ENCODE measurements at places on chromosomes 16 and 17. TPM values are rescaled to one million over a fixed set of nuclear protein-coding genes. Genes with fewer than 3 reads are reported as not detected.

- H3K4me3 ChIP-seq = peak within 1 kb of the TSS; percentile 47
- H3K27ac ChIP-seq = no peak within 1 kb of the TSS
Measured at GRCh38 chr17:43832976-43833829, at the start of gene MPP3. MPP3 (minus strand) TSS chr17:43833146; CDS start chr17:43831906, 1,240 bp downstream.

DNA sequence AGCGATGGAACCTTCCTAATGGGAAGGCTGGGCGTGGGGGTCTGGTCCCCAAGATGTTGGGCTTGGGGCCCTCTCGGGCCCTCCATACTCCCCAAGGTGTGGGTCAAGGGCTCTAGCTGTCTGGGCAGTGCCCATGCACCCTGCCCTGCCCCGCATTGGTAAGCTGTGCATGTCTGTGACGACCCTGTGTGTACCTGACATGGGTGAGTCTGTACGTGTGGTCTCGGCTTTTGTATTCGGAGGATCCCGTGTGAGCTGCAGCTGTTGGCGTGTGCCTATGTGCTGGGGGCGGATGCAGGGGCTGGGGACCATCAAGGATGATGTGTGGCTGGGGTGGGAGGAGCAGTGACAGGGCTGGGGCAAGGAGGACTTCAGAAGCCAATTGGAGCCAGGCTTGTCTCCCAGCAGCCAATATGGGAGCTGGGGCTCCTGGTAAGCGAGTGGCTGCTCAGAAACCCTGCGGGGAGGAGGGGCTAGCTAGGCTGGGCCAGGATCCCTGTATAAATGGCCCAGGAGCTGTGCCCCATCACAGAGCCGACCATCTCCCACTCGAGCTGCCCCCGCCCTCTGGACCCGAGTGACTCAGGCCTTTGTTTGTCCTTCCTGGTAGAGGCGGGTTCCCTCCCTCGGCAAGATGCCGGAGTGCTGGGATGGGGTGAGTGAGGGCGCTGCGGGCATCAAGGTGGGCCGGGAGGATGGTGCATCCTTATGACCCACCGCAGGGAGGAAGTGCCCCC lies at the start of gene NDRG4:
NDRG4 (plus strand) TSS at position 529 of the 737 bp plus-strand sequence; CDS start at position 635, 106 bp downstream.
- no peaks in the 10 kb centered on the region for H3K4me1 ChIP-seq
- DNase-seq = no peak
- peak within 1 kb of the TSS; percentile 46 for H3K4me3 ChIP-seq
- peaks cover 72% of the 10 kb centered on the region for H3K27me3 ChIP-seq
- no peaks in the 10 kb centered on the region for H3K36me3 ChIP-seq
- H3K27ac ChIP-seq = no peak within 1 kb of the TSS

DNA sequence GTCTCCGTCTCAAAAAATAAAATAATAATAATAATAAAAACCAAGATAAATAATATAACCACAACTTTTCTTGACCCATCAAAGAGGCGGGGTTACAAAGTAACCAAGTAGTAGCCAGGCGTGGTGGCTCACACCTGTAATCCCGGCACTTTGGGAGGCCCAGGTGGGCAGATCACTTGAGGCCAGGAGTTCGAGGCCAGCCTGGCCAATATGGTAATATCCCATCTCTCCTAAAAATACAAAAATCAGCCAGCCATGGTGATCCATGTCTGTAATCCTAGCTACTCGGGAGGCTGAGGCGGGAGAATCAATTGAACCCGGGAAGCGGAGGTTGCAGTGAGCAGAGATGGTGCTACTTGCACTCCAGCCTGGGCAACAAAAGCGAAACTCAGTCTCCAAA lies 45.3 kb downstream of the ADCY9 start:
- no peak overlapping the region for H3K27ac ChIP-seq
- no peak for DNase-seq
- no peaks in the 10 kb centered on the region for H3K36me3 ChIP-seq
- H3K4me1 ChIP-seq = no peaks in the 10 kb centered on the region
- no peak overlapping the region for H3K4me3 ChIP-seq

DNA sequence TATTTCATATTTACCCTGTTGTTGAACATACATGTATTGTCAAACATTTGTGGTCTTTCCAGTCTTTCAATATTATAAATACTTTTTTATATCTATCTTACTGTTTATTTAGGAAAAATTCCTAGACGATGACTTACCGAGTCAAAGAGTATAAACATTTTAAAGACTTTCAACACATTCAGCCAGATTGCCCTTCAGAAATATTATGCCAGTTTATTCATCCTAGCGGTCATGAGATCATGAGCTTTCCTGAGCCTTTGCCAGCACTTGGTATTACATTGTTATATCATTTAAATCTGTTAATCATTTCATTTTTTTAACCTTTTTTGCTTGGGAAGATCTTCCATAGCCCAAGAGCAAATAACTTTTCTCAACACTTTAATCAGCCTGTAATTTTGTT lies 197.4 kb downstream of the SPECC1 start:
- no peak for DNase-seq
- no peaks in the 10 kb centered on the region for H3K27me3 ChIP-seq
- no peak overlapping the region for H3K4me3 ChIP-seq
- no peaks in the 10 kb centered on the region for H3K36me3 ChIP-seq
- H3K27ac ChIP-seq = no peak overlapping the region

DNA sequence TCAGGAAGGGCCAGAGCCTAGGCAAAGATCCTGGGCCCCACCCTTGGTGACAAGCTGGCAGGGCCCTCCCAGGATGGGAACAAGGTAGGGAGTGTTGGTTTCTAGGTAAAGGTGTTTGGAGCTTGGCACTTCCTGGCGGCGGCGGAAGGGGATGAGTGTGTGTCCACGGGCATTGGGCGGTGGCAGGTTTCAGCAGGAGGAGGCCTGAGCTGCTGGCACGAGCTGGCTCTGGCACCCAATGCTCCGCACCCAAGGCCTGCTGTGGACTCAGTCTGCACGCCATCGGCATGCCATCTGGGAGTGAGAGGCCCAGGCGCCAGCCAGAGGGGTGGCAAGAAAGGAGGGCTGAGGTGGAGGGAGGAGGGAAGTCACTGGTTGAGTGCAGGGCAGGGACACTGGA lies 46.9 kb upstream of the TAC4 start:
- DNase-seq = no peak
- H3K27me3 ChIP-seq = peaks cover 94% of the 10 kb centered on the region
- no peaks in the 10 kb centered on the region for H3K4me1 ChIP-seq
- H3K27ac ChIP-seq = no peak overlapping the region
- no peaks in the 10 kb centered on the region for H3K36me3 ChIP-seq

GRCh38 chr16:27805828-27806351 lies 255.9 kb downstream of the KATNIP start:
- H3K4me1 ChIP-seq = no peaks in the 10 kb centered on the region
- H3K36me3 ChIP-seq = no peaks in the 10 kb centered on the region
- no peak for DNase-seq
- H3K27me3 ChIP-seq = no peaks in the 10 kb centered on the region

DNA sequence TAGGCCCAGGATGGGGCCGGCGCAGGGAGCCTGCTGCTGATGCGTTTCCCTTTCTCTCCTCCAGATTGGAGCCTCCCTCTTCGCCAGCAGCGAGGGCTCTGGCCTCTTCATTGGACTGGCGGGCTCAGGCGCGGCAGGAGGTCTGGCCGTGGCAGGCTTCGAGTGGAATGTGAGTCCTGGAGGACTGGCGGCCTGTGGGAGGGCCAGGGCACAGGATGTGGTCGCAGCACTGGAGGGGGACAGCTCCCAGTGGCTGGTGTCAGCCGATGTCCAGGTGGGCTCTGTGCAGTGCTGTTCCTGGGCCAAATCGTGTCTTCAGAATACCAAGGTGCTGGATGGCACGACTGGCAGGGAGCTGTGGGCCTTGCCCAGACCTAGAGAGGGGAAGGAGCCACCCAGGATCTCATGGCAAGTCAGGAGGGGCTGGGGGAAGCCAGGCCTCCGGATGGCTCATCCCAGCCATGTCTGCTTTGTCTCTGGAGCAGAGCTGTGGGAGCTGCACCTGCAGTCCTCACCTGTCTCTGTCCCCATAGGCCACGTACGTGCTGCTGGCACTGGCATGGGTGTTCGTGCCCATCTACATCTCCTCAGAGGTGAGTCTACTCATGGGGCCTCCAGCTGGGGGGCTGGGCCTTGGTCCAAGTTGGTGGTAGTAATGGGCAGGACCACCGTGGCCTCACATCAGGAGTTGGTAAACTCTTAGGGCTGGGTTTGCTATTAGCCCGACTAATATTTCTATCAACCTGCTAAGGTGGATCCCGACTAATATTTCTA lies 7.3 kb downstream of the SLC5A10 start:
- H3K27ac ChIP-seq = no peak overlapping the region
- H3K27me3 ChIP-seq = peaks cover 4% of the 10 kb centered on the region
- no peak overlapping the region for H3K4me3 ChIP-seq
- DNase-seq = no peak
- no peaks in the 10 kb centered on the region for H3K36me3 ChIP-seq
- H3K4me1 ChIP-seq = peaks cover 8% of the 10 kb centered on the region

DNA sequence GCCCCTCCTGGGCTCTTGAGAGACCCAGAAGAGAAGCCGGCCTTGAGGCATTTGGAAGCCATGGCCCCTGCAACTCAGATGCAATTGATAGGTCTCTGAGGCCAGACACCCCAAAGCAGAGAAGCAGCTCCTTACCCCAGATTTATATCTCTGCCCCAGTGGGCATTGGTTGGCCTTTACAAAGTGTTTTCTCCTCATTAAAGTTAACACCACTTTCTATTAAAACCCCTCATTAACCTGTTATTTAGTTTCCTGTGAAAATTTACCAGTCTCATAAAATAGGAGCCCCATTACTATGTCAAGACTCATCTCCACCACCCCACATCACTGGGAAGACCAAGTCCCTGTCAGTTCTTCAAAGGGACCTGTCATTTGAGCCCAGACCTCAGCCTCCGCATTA lies at the start of gene KRT35:
KRT35 (minus strand) TSS at position 116 of the 400 bp plus-strand sequence; CDS start at position 62, 54 bp downstream.
- DNase-seq = no peak
- H3K4me1 ChIP-seq = no peaks in the 10 kb centered on the region
- H3K36me3 ChIP-seq = no peaks in the 10 kb centered on the region
- H3K4me3 ChIP-seq = no peak within 1 kb of the TSS
- no peaks in the 10 kb centered on the region for H3K27me3 ChIP-seq

- H3K36me3 ChIP-seq = no peaks in the 10 kb centered on the region
- peaks cover 95% of the 10 kb centered on the region for H3K27me3 ChIP-seq
- no peak overlapping the region for H3K4me3 ChIP-seq
- peaks cover 39% of the 10 kb centered on the region for H3K4me1 ChIP-seq
Measured at GRCh38 chr17:7714721-7715594, 2.6 kb upstream of the DNAH2 start.

GRCh38 chr17:21098934-21099689 lies 27.7 kb upstream of the DHRS7B start:
- no peaks in the 10 kb centered on the region for H3K27me3 ChIP-seq
- DNase-seq = peak; percentile 89
- H3K4me3 ChIP-seq = peak overlapping the region; percentile 63

- H3K4me1 ChIP-seq = no peaks in the 10 kb centered on the region
- H3K36me3 ChIP-seq = no peaks in the 10 kb centered on the region
- H3K4me3 ChIP-seq = no peak overlapping the region
- no peak overlapping the region for H3K27ac ChIP-seq
- no peaks in the 10 kb centered on the region for H3K27me3 ChIP-seq
Measured at GRCh38 chr17:9767432-9767991, 23.9 kb downstream of the DHRS7C start.

- no peaks in the 10 kb centered on the region for H3K27me3 ChIP-seq
- H3K4me1 ChIP-seq = no peaks in the 10 kb centered on the region
- H3K27ac ChIP-seq = no peak overlapping the region
- H3K4me3 ChIP-seq = no peak overlapping the region
- DNase-seq = no peak
Measured at GRCh38 chr17:56171186-56171959, 18.1 kb downstream of the ANKFN1 start.

The PIGQ gene
- 14.4 TPM for total RNA-seq

The HOXB6 gene
- total RNA-seq = 0.19 TPM

The JMJD6 gene
- 14.4 TPM for total RNA-seq

The CFAP97D1 gene
- total RNA-seq = not detected

The ALDH3A1 gene
- total RNA-seq = 0.76 TPM

All from thymus (tissue), 14 donors.